ENCODE measurements at places on chromosomes 6 and 20. TPM values are rescaled to one million over a fixed set of nuclear protein-coding genes. Genes with fewer than 3 reads are reported as not detected.

The REM1 gene
- total RNA-seq = 0.47 TPM

The CDH22 gene
- not detected for total RNA-seq

The DNAH8 gene
- total RNA-seq = not detected

The THBS2 gene
- total RNA-seq = 0.09 TPM

The VGLL2 gene
- not detected for total RNA-seq

The GABRR2 gene
- not detected for total RNA-seq

The OPRM1 gene
- not detected for total RNA-seq

The UBE2C gene
- total RNA-seq = 230 TPM

The TMEM217 gene
- total RNA-seq = 0.60 TPM

The MYBL2 gene
- total RNA-seq = 84.8 TPM

The DDO gene
- total RNA-seq = 0.09 TPM

The SYS1 gene
- 28.6 TPM for total RNA-seq

The SLC32A1 gene
- not detected for total RNA-seq

The PREP gene
- total RNA-seq = 38.8 TPM

All from A549 treated with dexamethasone at 1 μM for 4 hours (cell line).